ENCODE measurements at places on chromosomes 5 and 9.

GRCh38 chr9:89454498-89455355 lies 43.2 kb downstream of the SEMA4D start:
- no peak for DNase-seq

DNA sequence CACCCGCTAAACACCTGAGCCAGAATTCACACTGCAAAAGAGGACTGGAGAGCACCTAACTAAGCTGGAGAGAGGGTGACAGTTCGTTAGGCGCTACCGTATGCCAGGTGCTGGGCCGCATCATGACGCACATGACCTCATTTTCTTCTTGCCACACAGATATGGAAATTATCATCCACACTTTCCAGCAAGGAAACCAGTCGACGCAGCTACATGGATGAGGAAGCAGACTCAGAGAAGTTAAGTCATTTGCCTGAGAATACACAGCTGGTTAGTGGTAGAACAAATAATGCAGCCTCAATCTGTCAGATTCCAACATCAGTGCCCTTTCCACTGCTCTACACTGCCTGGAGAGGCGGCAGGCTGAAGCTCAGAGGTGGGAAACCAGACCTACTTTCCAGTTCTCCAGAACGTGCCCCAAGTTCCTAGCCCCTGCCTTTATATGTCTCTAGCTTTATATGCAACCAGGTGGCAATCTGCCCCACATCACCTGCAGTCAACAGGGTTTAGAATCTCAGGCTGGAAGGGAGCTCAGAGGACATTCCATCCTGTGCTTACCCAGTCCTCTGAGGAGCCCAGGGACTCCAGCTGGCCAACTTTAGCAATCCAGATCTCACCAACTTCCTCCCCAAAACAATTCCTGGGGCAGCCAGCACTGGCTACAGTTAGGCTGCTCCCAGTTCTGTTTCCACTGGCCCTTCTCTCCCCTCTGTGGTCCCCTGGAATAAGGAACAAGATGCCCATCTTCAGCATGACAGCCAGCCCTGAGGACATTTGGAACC lies 8.8 kb downstream of the TNIP1 start:
- no peak for DNase-seq

- DNase-seq, result no peak
Measured at GRCh38 chr5:115992848-115993350, 30.6 kb downstream of the LVRN start.

- peak; percentile 85 for DNase-seq
Measured at GRCh38 chr5:95823218-95823737, 752 bp upstream of the GLRX start.

Measured in lower leg skin (tissue), 4 donors.